ENCODE measurements at places on chromosomes 1 and 21. TPM values are rescaled to one million over a fixed set of nuclear protein-coding genes. Genes with fewer than 3 reads are reported as not detected.

- DNase-seq: no peak
Measured at GRCh38 chr1:166432655-166433054, 265.9 kb upstream of the FAM78B start.

- DNase-seq: no peak
Measured at GRCh38 chr1:231844986-231845502, 218.5 kb downstream of the DISC1 start.

GRCh38 chr1:163170331-163170730 is 32.4 kb downstream of the RGS5 start:
- no peak for DNase-seq

- no peak for DNase-seq
Measured at GRCh38 chr1:29695036-29695435, 458.7 kb downstream of the PTPRU start.

DNA sequence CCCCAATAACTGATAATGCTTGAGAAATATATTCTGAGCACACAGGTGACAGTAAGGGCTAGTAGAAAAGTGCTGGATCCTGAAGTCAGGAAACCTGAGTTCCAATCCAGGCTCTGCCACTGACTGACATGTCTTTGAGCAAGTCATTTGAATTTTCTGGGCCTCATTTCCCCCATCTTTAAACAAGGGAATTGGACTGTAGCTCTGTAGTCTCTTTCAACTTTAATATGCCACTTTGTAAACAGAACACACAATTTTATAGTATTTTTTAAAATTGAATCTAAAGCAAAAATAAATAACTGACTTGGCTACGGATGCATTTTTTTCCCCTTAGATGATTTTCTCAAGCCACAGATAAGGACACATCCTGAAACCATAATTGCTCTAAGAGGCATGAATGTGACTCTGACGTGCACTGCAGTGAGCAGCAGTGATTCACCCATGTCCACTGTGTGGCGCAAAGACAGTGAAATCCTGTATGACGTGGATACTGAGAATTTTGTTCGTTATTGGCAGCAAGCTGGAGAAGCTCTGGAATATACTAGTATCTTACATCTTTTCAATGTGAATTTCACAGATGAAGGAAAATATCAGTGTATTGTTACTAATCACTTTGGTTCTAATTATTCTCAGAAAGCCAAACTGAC is 37.0 kb downstream of the LRIG2 start:
- DNase-seq: no peak

GRCh38 chr1:158248771-158249170 is 5.5 kb upstream of the CD1A start:
- DNase-seq: no peak

Gene UTS2
- total RNA-seq: 23.8 TPM

Gene AMY1C
- not detected for total RNA-seq

Measured in PC-9 (cell line).